ENCODE measurements at places on chromosomes 5 and 9.

GRCh38 chr9:79616971-79617370 is 45.2 kb downstream of the TLE4 start:
- DNase-seq = no peak

GRCh38 chr5:34034534-34035327 is 8.3 kb downstream of the C1QTNF3 start:
- DNase-seq = no peak

DNA sequence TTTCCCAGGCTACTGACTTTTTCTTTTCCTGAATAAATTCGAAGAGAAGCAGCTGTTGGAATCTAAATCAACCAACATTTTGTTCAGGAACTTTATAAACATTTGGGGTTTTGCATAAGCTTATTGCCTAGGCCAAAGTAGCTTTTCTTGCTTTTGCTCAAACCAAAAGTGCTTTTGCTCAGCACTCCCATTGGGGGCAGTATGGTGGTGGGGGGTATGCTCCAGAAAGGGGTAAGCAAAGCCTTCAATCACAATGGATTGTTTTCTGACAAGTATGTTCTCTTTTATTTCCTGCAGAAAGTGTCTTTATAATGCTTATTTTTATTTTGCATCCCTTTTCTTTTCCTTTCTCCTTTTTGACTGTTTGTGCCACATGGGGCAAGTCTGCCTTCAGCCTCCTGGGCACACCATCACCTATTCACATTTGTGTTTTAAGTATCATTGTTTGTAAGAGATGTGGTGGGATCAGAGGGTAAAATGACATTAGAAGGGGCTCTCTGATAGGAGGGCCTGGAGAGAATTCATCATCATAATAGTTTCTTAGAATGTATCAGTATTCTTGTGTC is 86.0 kb downstream of the PRDM6 start:
- DNase-seq = no peak

GRCh38 chr5:95620030-95620869 is at the start of gene GPR150:
Gene GPR150, plus strand, starts transcription at chr5:95620087. Its CDS starts 189 bp downstream, at chr5:95620276.
- peak; percentile 63 for DNase-seq

DNA sequence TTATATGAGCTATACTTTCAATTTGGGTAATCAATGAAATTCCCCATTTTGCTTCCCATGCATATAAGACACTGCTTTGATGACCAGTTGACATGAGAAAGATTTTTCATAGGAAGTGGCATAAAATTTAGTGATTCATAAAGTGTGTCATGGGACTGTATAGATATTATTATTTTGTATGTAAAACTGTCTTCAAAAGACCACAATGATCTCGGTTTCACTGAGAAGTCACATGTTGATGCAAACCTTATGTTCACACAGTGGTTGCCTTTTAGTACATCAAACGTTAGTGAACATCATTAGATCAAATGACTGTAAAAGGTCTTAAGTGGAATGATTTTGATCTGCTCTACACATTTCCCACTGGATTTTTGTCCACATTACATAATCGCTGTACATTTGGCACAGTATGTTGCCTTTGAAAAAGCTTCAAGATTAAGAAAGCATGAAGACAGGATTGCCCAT is 349.2 kb upstream of the MEF2C start:
- no peak for DNase-seq

- no peak for DNase-seq
Observed at GRCh38 chr5:116498503-116499048, 76.0 kb downstream of the SEMA6A start.

GRCh38 chr5:140216478-140217074 is 41.6 kb downstream of the CYSTM1 start:
- DNase-seq = no peak

GRCh38 chr5:143946837-143947236 is 134.9 kb downstream of the HMHB1 start:
- DNase-seq = no peak

GRCh38 chr5:81359881-81360280 is 34.1 kb downstream of the ACOT12 start:
- DNase-seq = no peak

GRCh38 chr9:133862585-133863256 is 124.6 kb upstream of the SARDH start:
- peak; percentile 6 for DNase-seq

DNA sequence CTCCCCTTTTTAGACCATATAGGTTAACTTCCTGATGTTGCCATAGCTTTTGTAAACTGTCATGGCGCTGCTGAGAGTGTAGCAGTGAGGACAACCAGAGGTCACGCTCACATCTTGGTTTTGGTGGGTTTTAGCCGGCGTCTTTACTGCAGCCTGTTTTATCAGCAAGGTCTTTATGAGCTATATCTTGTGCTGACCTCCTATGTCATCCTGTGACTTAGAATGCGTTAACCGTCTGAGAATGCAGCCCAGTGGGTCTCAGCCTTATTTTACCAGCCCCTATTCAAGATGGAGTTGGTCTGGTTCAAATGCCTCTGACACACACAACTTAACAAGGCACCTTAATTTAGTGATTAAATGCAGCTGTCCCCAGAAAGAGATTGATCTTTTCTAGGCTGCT is 23.9 kb upstream of the KDM4C start:
- DNase-seq = no peak

DNA sequence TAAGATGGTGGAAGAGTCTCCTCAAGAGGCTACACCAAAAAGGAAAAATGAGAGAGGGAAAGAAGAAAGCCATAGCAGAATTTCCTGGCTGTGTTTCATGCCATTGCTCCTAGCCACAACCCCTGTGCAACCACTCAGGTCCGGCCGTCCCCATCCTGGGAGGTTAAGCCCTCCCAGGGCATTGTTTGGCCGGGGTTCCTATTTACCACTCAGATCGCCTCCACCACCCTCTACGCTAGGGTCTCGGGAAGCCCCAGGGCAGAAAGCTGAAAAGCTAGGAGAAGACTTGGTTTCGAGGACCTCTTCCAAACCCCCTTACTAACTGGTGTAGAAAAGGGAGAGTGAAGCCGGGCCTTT is 715 bp downstream of the RC3H2 start:
- DNase-seq = peak; percentile 31

DNA sequence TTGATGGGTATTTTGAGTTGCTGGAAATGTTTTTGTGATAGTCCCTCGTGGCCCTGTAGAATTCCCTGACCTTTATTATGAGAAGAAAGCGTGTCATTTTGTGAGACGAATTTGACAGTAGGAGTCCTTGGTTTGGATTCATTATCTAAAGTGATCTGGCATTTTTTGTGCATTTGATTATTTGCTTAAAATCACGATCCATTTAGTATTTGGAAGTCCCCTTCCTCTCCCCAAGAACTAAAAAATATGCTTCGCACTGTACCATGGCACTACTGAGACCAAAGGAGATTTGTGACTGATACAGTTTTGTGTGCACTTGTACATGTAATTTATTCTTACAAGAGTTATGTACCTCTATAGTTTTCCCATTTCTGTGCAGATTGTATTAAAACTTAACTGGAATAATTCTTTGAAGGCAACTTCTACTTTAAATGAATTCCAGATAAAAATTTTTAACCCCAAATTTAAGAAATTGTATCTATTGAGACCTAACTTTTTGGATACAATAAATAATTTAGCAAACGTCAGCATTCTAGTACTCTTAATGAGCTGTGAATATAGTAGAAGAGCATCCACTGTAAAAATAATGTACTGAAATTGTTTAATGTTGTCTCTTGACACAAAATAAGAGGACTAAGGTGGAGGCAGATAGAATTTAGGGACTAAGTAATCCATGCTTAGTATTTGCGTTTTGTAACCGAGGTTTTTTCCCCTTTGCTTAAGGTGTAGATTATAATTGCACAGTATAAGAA is 2.1 kb downstream of the MAP3K1 start:
- no peak for DNase-seq

DNA sequence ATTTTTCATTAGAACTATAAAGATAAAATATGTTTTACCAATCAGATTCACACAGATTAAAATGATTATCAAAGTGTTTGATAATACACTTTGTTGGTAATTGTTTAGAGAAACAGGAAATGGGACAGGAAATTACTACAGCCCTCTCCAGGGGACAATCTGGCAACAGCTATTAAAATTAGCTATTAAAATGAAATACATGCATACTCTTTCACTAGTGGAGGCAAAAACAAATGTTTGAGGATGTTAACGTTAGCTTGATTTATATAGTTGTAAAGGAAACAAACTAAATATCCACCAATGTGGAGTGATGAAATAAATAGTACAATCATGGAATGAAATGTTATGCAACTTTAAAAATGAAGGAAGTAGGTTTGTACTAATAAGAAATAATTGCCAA is 53.7 kb downstream of the TARS1 start:
- DNase-seq = no peak

DNA sequence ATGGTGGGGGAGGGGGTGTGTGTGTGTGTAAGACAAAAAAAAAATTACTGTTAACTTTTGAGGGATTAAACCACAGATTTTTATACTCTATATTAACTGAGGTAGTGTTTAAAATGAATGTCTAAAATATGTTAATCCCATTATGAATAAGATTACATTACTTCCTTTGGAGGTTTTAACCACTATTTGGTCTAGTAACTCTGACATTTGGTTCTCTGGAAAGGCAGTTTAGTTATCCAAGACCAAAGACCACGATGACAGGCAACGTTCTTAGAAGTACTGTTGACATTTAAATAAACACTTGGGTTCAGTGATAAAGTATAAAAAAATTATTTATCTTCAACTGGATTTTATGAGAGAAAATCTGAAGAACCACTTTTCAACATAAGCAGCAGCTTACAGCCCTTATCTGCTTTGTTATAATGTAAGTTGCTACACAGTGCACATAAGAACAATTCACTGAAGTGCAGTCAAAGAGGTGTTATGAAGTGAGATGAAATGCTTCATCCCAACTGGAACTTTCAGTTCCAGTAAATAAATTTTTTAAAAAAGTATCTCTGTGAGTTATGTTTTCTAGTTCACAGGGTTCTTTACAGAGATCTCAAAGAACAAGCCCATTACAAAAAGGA is 94.5 kb downstream of the OSMR start:
- DNase-seq = no peak

GRCh38 chr9:127159325-127159801 is 36.9 kb upstream of the ANGPTL2 start:
- DNase-seq = no peak

GRCh38 chr9:80157561-80157983 is 585.8 kb downstream of the TLE4 start:
- DNase-seq = no peak

- no peak for DNase-seq
Observed at GRCh38 chr5:59264639-59265245, 628.8 kb downstream of the PDE4D start.

GRCh38 chr9:93677641-93678136 is 101.3 kb downstream of the PHF2 start:
- DNase-seq = no peak

DNA sequence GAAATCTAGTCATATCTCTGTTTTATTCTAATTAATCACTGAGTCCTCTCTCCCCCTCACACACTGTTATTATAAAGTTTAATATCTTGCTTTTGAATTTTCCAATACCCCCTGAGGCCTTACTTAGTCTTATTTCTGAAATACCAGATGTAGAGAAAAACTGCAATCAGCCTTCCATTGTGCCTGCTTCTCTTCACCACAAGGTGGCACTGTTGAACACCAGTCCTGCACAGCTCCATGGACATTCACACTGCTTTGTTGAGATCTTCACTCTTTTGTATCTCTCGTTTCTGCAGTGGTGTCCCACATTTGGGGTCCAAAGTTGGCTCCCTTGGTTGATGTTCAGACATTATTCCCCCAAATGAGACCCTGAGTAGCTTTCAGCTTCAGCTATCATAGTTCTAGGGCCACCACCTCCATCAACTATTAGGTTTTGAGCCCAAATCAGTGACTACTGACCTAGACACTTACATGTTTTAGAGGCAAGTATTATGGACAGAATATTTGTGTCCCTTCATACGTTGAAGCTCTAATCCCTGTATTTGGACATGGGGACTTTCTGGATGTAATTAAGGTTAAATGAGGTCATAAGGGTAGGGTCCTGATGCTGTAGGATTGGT is 24.3 kb downstream of the BOD1 start:
- DNase-seq = peak; percentile 7

DNA sequence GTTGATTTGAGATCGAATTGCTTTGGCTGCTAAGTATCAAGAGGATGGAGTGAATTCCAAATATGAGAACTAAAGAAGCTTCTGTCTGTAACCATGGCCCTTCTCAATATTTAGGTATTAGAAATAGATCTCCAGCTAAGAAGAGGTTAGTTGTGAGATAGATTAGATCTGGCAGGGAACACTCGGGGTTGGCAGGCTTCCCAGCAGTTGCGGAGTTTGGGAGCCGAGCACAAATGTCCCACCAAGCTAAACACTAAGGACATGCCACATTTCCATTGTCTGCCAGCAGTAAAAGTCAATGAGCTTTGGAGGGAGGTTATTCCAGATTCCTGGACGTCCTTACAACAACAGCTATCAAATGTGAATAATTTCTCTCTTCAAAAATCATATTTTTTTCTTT is 85.8 kb downstream of the TAF11L14 start:
- no peak for DNase-seq

- DNase-seq = no peak
Observed at GRCh38 chr5:143624465-143624864, 187.5 kb upstream of the HMHB1 start.

- DNase-seq = no peak
Observed at GRCh38 chr5:81554647-81555046, 160.7 kb upstream of the ACOT12 start.

GRCh38 chr5:18102733-18103132 is 468.5 kb downstream of the TAF11L14 start:
- no peak for DNase-seq

- no peak for DNase-seq
Observed at GRCh38 chr9:132789719-132790118, 88.4 kb downstream of the AK8 start.

DNA sequence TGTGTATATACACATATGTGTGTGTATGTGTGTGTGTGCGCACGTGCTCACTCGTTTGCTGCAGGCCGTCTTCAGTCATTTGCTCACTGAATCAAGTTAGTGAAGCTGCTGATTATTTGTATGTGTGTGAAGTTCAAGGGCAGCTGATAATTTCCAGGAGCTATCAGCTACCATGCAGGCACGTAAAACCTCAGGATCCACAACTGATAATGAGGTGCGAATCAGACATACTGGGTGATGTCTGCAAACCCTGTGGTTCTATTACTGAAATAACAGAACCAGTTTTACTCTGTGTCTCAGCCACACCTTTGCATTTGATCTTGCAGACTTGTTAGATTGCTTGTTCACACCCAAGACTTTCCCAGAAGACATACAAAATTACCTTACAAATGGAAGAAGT is 257.6 kb downstream of the TAF11L14 start:
- DNase-seq = no peak

- DNase-seq = no peak
Observed at GRCh38 chr9:114001794-114002261, 76.3 kb downstream of the AMBP start.

- DNase-seq = no peak
Observed at GRCh38 chr9:98686961-98687855, 21.5 kb downstream of the GABBR2 start.

- DNase-seq = no peak
Observed at GRCh38 chr5:10987276-10987924, 226.4 kb upstream of the DAP start.
